ENCODE measurements at places on chromosomes 11 and 22.

- no peak for DNase-seq
Observed at GRCh38 chr11:24842308-24842707, 345.5 kb downstream of the LUZP2 start.

- no peak for DNase-seq
Observed at GRCh38 chr22:26680485-26680884, 23.1 kb downstream of the MIAT start.

- no peak for DNase-seq
Observed at GRCh38 chr22:27842669-27843431, 41.3 kb upstream of the MN1 start.

DNA sequence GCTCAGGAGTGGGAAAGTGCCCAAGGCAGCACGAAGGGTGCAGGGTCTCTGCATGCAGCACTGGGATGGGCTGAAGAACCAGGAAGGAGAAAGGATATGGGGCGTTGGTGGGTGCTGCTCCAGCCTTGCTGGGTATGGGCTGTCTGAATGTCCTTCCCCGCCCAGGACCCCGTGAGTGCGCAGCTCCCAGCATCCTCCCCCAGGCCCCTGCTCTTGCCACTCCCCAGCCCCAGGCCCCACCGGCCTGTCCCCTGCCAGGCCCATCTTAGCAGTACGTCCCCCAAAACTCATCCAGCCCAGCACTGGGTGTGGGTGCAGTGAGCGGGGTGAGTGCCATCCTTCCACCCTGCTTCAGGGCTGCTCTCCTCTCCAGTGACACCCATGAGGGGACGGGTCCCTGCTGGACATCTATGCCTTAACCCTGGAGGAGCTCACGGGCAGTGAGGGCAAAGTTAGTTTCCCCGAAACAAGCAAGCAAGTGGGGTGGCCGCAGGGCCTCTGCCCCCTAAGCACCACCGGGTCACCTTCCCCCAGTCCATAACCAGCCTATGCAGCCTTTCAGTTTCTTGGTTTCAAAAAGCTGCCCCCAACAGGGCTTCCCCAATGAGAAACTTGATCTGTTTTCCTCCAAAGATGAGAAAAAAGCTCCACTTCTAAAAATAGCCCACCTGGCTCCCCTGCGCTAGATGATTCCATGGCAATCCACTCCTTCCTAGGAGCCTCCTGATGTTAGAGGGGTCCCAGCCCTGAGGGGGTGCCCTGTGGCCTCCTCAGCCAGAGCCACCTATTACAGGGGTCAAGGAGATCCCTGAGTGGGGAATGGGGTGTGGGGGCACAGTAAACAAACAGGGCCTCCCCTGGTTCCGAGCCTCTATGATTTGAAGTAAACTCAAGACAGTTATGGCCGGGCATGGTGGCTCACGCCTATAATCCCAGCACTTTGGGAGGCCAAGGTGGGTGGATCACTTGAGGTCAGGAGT, 103.8 kb downstream of the MORC2 start:
- no peak for DNase-seq

- no peak for DNase-seq
Observed at GRCh38 chr11:96293598-96294021, 49.4 kb downstream of the MAML2 start.

- DNase-seq = no peak
Observed at GRCh38 chr22:28956506-28956905, 73.1 kb downstream of the ZNRF3 start.

DNA sequence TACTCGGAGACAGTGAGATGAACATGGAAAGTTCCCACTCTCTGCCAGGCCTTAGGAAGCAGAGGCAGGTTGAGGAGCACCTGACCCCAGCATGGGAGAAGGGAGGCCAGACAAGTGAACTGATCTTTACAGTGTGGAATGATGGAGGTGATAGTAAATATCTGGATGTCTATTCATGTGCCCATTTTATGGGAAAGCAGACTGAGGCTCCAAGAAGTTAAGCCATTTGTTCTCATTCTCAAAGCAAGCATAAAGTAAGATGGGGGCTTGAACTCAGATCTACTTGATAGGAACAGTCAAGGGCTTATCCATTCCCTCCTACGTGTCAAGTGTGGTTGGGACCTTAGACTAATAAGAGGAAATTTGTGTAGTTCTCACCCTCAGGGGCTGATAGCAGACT, 461.5 kb downstream of the MN1 start:
- DNase-seq = no peak

- no peak for DNase-seq
Observed at GRCh38 chr11:71309611-71310010, 57.2 kb upstream of the SHANK2 start.

All from stimulated activated CD4-positive, alpha-beta T cell treated with anti-CD3 and anti-CD28 coated beads, Interleukin-12 subunit alpha, Interleukin-12 subunit beta, amount 100 ng/mL, for 24 hours (primary cell).